Endothelial cell (in vitro differentiated cells): ENCODE measurements at places on chromosomes 7 and 10. TPM values are rescaled to one million over a fixed set of nuclear protein-coding genes. Genes with fewer than 3 reads are reported as not detected.

GJC3 gene
- total RNA-seq, result 1.8 TPM

CH25H gene
- total RNA-seq, result 10.0 TPM

DNA sequence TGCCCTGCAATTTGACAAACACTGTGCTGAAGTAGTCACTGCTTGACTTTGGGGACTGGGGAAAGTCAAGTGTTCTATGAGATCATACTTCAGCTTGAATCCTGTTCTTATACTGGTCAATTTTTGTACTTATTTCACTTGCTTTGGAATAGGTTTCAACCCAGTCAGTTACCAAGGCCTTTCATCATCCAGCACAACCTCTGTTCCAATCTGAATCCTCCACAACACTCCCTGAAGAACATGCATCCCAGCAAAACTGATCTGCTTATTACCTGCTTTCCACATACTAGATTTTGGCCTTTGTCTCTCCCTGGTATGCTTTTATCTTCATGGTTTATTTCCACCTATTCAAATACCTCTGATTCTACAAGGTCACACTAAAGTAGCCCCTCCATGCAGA, 29.5 kb downstream of the DPY19L1 start:
- H3K27me3 ChIP-seq, result no peaks in the 10 kb centered on the region
- no peak for DNase-seq
- peaks cover 6% of the 10 kb centered on the region for H3K36me3 ChIP-seq

DNA sequence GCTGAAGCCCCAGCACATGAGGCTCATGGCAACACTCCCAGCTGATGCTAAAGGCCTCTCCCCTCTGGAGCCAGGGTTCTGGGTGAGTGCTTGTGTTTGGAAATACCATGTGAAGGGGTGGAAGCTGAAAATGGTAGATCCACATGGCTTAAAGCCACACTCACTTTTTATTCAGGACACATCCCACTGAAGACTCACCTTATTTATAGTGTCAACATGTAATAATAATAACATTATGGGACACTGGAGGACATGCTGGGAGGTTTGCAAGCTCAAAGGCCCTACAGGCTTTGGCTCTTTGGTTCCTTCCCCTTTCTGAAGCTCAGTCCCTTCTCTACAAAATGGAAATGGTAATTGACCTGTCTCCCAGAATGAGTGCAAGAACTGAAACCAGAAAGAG, 318.0 kb downstream of the GRID1 start:
- no peaks in the 10 kb centered on the region for H3K36me3 ChIP-seq
- H3K4me3 ChIP-seq, result no peak overlapping the region
- H3K4me1 ChIP-seq, result no peaks in the 10 kb centered on the region
- H3K27ac ChIP-seq, result no peak overlapping the region
- H3K27me3 ChIP-seq, result peaks cover 7% of the 10 kb centered on the region
- no peak for DNase-seq

DNA sequence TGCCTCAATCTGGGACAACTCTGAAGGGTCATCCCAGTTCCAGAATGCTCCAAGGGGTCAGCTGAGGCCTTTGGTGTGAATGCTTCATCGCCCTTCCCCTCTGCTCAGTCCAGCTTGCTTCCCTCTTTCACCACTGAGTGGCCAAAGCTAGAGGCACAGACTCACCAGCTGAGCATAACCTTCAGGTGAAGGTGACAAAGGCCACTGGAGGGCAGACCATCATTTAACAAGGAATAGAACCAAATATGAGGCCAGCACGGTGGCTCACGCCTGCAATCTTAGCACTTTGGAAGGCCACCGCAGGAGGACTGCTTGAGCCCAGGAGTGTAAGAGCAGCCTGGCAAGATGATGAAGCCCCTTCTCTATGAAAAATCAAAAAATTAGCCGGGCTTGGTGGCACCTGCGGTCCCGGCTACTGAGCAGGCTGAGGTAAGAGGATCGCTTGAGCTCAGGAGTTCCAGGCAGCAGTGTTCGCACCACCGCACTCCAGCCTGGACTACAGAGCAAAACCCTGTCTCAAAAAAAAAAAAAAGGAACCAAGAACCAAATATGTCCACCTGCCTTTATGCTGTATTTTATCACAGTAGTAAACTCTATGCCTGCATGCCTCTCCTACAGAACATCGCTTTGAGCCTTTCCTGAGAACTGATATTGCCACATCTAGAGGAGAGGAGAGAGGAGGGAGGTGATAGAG, 13.4 kb downstream of the PRKAG2 start:
- H3K36me3 ChIP-seq, result peaks cover 2% of the 10 kb centered on the region
- H3K27me3 ChIP-seq, result peaks cover 10% of the 10 kb centered on the region
- no peaks in the 10 kb centered on the region for H3K4me1 ChIP-seq
- H3K4me3 ChIP-seq, result no peak overlapping the region
- H3K27ac ChIP-seq, result no peak overlapping the region
- no peak for DNase-seq
